ENCODE measurements at places on chromosomes 5 and 9.

GRCh38 chr5:142080248-142080647, 28.3 kb upstream of the NDFIP1 start:
- no peak for DNase-seq

- no peak for DNase-seq
Measured at GRCh38 chr5:130476325-130476724, 572.1 kb downstream of the CHSY3 start.

DNA sequence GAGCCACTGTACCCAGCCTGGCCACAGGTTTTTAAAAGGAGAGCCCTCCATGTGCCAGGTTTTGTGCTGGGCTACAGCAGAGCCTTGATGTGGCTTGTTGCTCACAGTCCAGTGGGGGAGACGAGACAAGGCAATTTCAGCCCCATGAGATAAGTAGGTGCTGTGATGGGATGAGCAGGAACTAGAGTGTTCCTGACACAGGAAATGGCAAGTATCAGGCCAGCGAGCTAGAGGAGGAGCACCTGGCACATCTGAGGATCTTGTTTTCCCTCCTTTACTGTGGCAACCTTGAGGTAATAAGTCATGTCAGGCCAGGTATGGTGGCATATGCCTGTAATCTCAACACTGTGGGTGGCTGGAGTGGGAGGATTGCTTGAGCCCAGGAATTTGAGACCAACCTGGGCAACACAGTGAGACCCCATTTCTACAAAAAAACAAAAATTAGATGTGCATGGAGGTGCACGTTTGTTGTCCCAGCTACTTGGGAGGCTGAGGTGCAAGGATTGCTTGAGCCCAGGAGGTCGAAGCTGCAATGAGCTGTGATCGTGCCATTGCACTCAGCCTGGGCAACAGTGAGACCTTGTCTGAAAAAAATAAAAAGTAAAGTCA, 3.8 kb upstream of the ZDHHC12 start:
- DNase-seq: no peak

GRCh38 chr5:73701566-73701965, 75.6 kb downstream of the ARHGEF28 start:
- DNase-seq: no peak

- DNase-seq: no peak
Measured at GRCh38 chr5:52710972-52711596, 76.6 kb upstream of the ITGA1 start.

DNA sequence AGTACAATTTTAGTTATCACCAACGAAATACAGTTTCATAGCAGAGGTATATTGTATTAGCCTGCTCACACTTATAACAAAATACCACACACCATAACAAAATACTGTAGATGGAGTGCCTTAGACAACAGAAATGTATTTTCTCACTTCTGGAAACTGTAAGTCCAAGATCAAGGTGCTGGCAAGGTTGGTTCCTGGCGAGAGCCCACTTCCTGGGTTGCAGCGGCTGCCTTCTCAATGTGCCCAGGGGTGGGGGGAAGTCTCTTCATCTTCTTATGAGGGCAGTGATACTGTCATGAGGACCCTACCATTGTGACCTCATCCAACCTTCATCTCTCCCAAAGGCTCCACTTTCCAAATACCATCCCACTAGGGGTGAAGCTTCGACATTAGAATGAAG, 30.5 kb upstream of the GADD45G start:
- no peak for DNase-seq

DNA sequence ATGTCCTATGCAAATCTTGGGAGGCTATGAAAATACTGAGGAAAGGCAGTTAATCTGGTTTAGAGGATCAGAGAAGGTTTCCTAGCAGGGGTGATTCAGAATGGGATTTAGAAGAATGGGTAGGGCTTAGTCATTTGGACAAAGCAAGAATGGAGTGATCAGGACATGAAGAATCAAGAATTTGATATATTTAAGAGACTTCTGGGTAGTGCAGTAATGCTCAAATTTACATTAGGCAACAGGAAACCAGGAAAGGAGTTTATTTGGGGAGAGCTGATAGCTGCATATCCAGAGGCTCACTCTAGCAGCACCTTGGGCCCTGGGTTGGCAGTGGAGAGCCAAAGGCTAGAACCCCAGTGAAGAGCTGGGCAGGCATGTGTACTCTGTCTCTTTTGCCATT, 78.9 kb upstream of the PAPPA start:
- DNase-seq: no peak

Data from lower leg skin (tissue), 4 donors.